T-helper 17 cell (primary cell): ENCODE measurements at places on chromosomes 4 and X.

DNA sequence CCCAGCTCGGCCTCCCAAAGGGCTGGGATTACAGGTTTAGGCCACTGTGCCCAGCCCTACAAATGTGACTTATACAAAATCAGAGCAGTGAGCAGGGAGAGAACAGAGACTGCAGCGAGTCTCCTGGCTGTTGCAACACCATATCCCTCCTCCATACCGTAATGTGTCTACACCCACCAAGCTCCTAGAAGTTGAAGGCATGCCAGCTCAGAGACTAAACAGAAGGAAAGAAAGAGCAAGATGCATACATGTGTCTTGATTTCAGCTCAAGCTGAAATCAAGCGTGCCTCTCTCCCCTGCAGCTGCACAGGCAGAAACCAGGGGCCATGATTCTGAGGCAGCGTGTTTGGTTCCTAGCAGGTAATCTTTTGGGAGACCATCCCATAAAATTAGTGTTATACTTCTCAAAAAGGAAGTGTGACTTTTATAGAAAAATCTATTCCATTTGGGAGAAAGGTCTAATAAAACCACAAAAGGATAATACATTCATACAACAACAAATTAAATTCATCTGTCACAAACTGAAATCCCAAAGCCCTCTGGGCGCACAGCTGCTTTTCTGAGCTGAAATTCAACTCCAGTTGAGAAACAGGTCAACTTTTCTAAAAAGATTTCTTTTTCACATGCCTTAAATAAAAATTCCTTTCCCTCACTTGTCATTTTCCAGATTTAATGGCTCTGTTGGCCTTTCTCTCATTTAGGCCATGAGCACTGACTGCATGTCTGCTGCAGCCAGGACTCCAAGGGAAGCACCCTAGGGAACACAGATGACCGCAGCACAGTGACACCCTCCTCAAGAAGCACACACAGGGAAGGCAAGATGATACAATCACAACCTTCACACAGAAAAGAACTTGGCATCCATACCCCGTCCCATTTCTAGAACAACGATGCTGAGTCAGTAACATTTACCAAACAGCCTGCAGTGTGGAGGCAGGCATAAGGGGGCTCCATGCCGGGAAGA lies 34.4 kb downstream of the AFAP1 start:
- DNase-seq, result no peak

DNA sequence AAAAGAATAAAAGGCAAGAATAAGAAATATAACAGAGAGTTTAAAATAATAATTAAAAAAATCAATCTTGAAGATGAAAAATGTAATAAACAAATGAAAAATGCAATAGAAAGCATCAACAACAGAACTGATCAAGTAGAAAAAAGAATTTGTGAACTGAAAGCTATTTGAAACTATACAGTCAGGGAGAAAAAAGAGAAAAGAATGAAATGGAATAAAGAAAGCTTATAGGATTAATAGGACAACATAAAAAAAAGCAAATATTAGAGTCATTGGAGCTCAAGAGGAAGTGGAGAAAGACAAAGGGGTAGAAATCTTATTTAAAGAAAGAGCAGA lies 126.8 kb upstream of the RPL34 start:
- no peak for DNase-seq

- DNase-seq, result no peak
These were observed 1196.4 kb upstream of the TENM3 start for GRCh38 chr4:181046809-181047208.

GRCh38 chr4:140633124-140633523 lies 64.4 kb upstream of the UCP1 start:
- no peak for DNase-seq

- no peak for DNase-seq
These were observed 16.6 kb downstream of the CHST7 start for GRCh38 chrX:46589977-46590723.

DNA sequence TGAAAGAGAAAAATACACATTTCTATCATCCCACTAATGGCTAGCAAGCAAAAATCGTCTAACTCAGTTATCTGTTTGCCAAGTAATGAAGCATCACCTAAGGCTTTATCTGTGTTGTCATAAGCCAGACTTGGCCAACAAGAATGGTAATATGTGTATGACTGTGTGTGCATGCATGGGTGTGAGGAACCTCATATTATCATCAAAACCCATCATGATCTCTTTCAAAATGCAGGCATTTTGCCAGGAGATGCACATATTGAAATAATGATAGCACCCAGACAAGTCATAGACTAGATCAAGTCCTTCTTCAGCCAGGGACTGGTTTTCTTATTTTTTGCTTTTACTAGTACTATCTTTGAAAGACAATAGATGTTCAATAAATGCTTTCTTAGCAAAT lies 172.5 kb upstream of the FMR1 start:
- DNase-seq, result no peak

- DNase-seq, result no peak
These were observed 58.4 kb upstream of the NKX1-1 start for GRCh38 chr4:1464581-1465171.

DNA sequence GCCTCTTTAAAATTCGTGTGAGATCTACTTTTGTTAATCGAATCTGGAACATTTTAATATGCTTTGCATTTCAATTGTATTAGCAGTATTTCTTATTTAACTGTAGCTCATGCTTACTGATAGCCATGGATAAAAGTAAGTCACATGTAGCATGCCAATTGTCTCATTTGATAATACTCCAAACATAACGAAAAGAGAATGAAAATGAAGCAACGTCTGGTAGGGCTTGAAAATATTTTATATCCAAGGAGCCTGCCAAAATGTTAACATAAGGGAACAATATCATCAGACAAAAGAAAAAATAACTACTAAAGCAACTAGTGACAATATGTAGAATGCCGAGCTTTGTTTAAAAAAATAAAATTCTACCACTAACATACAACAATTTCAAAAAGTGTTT lies 94.1 kb upstream of the MID1 start:
- DNase-seq, result no peak

DNA sequence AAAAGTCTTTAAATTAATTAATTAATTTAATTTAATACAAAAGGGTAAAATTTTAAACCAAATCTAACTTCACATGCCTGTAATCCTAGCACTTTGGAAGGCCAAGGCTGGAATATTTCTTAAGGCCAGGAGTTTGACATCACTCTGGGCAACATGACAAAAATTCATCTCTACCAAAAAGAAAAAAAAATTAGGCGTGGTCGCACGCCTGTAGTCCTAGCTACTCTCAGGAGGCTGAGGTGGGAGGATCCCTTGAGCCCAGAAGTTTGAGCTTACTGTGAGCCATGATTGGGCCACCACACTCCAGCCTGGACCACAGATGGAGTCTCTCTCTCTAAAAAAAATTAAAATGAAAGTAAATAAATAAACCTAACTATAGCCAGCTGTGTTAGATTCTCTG lies 39.2 kb upstream of the ANTXR2 start:
- no peak for DNase-seq

GRCh38 chr4:17491196-17491595 lies 20.7 kb downstream of the QDPR start:
- no peak for DNase-seq

DNA sequence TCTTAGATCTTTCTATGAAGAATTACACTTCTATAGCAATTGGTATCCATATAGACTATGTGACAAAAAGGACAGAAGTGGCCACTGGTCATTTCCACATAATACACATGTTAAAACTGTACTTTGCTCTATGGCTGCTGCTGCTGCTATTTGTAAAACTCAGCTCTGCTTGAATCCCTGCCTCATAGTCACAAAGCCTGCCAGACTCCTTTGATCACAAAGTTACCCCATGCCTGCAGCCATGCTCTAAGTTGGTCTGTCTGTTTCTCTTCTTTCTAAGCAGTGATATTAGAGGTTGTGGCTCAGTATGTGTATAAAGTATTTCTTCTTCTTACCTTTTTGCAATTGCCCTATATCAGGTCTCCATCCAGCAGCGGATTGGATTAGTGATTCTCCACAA lies 210.9 kb downstream of the GRID2 start:
- no peak for DNase-seq

GRCh38 chr4:77501851-77502250 lies 103.8 kb upstream of the CXCL13 start:
- DNase-seq, result no peak

- DNase-seq, result no peak
These were observed 654 bp upstream of the STS start for GRCh38 chrX:7146703-7147412.

- DNase-seq, result no peak
These were observed 715.8 kb downstream of the CCSER1 start for GRCh38 chr4:90842960-90843359.
